Stimulated activated CD8-positive, alpha-beta memory T cell treated with anti-CD3 and anti-CD28 coated beads, Interleukin-2, amount 100 ng/mL, for 48 hours (primary cell): ENCODE measurements at places on chromosomes 7 and 10.

GRCh38 chr10:98694014-98694413 lies 247.3 kb upstream of the HPS1 start:
- no peak for DNase-seq

DNA sequence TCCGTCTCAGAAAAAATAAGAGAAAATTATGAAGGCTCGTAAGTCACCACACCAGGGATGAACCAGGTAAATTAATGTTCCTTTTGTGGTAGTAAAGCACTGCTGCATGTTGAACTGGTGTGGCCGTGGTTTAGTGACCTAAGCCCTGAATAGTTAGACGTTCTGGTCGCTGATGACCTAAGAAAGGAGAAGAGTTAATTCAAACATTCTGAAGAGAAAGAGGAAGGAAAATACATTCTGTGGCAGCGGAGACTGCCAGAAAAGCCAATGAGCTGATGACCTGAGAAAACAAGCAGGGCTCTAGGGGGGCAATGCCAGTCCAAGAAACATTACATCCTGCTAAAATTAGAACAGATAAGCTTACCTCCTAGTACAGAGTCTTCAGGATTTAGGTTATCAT lies 17.5 kb downstream of the DNAJC9 start:
- no peak for DNase-seq

GRCh38 chr7:108614896-108615295 lies 45.2 kb downstream of the DNAJB9 start:
- no peak for DNase-seq

- no peak for DNase-seq
Measured at GRCh38 chr7:151426904-151427704, 12.8 kb downstream of the CRYGN start.

DNA sequence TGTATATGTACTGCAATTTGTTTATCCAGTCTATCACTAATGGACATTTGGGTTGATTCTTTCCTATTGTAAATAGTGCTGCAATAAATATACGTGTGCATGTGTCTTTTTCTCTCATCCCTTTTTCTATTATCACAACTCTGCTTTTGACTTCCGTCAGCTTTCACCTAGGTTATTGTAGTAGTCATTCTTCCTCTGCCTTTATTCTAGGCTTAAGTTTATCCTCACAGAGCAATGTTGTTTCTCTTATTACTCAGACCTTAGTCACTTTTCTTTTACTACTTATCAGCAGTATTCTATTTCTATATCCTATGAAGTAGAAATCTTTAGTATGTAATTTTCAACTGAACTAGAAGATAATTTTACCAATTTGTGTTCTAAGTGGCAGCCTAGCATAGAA lies 175.3 kb upstream of the SEMA3E start:
- no peak for DNase-seq

GRCh38 chr7:158025686-158026600 lies 561.7 kb downstream of the PTPRN2 start:
- no peak for DNase-seq

DNA sequence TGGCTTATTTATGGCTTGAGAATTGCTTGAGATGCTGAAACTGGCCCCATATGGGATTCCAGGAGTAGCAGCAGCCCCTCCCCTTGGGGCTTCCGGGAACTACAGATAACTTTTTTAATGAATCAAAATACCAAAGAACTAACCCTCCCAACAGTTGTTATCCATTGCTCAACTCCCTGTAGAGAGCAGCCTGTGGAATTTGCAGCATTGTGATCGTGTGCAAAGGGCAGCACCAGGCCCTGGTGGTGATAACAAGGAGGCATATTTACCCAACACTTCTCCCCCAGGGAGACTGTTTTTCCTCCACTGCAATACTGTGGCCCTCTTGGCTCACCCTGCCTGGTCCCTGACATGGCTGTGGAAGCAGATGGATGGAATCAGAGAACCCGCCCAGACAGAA lies 196.2 kb downstream of the PLXNA4 start:
- DNase-seq = no peak

GRCh38 chr7:122013065-122013464 lies 131.0 kb downstream of the AASS start:
- no peak for DNase-seq

- no peak for DNase-seq
Measured at GRCh38 chr7:78794101-78794500, 659.4 kb downstream of the MAGI2 start.

- no peak for DNase-seq
Measured at GRCh38 chr10:15253951-15254807, 85.7 kb upstream of the NMT2 start.

DNA sequence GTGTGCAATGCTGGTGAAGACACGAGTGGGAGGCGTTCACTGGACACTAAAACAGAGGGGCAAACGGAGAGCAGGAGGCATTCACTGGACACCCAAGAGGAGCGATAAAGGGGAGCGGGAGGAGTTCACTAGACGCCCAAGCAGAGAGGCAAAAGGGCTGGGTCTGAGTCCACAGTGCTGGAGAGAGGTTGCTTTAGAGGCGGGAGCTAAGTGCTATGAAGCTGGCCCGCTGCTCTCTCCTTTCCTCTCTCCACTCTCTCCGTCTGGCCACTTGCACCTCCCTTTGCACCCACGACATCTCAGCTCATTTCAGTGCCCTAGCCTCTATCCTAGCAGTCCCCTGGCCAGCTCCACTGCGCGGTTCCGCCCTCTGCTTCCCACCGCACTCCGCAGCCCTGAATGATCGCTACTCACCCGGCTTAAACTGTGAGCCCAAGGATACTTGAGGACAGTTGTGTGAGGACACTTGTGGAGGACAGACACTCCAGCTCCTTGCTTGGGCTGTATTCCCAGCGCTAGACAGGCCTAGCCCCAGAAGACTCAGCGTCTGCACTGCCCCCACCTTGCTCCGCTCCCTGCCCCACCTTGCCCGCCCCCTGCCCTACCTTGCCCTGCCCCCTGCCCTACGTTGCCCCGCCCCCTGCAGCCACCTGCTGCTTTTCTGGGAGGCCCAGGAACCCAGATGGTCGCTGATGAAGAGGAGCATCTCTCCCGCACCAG lies 78.8 kb upstream of the CPXM2 start:
- no peak for DNase-seq

GRCh38 chr10:90032519-90032918 lies 331.1 kb downstream of the KIF20B start:
- no peak for DNase-seq

DNA sequence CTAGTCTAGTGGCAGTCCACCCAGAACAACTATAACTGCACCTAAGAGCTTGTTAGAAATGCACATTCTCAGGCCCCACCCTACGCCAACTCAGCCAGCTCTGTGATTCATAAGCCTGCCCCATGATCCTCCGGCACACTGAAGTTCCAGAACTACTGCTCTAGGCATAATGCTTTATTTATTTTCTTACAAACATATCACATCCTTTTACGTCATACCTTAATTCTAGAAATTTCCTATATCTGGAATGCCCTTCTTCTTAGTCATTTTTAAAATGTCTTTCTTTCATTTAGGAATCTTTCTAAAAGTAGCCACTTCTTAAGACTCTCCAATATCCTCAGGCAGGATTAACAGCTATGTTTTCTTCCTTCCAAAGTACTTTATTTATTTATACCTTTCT lies 480.1 kb downstream of the INHBA start:
- no peak for DNase-seq

DNA sequence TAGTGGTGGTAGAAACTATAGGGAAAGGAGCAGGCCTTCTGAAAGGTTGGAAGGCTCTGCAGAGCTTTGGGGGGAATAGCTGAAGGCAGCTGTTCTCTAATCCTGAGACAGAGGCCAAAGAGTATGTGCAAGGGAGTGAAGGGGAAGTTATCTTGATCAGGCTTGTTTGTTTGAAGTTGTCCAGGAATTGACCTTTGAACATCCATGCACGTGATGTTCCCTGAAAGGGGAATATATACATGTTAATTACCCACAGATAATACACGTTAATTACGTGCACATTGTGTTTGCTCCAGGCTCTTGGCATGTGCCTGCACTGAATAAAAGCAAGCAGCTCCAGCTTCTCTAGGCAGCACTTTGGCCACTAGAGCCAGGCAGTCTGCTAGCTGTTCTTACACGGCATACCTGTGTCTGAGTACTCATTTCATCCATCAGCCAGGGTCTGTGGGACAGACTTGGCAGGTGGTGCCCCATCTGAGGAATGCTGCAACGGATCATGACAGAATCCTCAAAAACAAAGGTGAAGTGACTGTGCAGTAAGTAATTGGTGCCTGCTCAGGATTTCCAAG lies 18.0 kb upstream of the STARD3NL start:
- no peak for DNase-seq

GRCh38 chr7:132622081-132622480 lies 45.8 kb upstream of the PLXNA4 start:
- no peak for DNase-seq

GRCh38 chr10:11677480-11677879 lies 64.7 kb upstream of the ECHDC3 start:
- DNase-seq = no peak

GRCh38 chr10:78464118-78464855 lies 430.6 kb downstream of the RPS24 start:
- no peak for DNase-seq

DNA sequence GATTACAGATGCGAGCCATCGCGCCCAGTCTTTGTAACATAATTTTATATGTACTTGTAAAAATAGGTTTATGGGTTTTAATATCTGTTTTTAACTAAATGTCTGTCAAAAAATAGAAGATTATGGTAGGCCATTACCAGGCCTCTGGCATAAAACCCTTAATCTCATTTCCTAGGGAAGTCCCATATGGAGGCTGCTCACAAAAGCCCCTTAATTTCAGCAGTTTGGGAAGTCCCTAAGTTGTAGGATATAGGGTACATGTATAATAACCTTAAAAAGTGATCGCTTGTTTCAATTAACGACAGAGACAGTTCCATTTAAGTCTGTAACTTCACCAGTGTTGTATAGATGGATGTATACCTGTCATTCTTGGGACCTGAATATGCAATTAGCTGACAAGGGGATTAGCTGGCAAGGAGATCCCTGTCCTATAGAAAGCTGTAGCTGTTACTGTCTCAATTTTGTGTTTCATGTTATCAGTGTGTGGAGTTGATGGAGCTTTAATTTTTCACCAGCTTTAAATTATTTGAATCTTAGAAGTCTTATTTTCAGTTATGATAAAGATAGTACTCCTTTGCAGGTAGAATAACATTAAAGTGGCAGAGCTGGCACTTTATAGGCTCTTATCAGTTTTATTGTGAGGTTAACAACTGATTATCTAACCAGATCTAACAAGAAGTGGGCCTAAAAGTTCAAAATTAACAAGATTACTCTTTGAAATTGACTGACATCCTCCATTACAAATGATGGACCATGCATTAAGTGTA lies 10.5 kb downstream of the TRIM24 start:
- DNase-seq = no peak

- DNase-seq = no peak
Measured at GRCh38 chr7:109529712-109530111, 960.0 kb downstream of the DNAJB9 start.

- DNase-seq = peak; percentile 11
Measured at GRCh38 chr7:45921699-45922519, 837 bp upstream of the IGFBP3 start.

DNA sequence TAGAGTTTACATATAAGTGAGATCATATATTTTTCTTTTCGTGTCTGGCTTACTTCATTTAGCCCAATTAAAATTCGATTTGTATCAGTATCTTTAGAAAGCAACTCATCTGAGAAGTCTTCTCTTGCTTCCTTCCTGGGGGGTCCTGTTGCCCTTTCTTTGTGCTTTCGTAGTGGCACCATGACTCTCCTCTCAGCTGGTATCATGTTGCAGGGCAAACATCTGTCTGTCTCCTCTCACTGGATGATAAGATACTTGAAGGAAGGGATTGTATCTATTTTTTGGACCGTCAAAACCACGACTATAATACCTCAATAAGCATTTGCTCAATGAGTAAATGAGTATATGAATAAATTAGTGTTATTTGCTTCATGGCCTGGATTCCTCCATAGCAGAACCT lies 382.5 kb upstream of the SORCS1 start:
- DNase-seq = no peak

DNA sequence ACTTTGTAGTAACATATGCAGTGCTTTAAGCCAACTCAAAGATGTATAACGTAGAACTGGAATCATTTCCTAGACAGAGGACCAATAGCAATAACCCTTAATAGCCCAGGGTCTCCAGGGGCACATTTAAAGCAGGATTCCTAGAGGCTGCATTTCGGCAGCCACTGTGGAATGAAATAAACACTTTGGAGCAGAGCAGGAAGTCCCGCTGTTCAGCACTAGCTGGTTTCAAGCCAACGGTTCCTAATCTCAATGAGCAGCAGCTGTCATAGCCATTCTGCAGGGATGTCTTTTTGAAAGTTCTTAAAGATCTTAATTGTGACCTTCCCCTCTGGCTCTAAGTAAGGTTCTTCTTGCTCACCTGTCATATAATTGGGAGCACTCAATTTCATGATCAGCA lies 18.4 kb upstream of the MACROH2A2 start:
- no peak for DNase-seq

GRCh38 chr7:262251-262572 lies 27.8 kb upstream of the FOXL3 start:
- no peak for DNase-seq

DNA sequence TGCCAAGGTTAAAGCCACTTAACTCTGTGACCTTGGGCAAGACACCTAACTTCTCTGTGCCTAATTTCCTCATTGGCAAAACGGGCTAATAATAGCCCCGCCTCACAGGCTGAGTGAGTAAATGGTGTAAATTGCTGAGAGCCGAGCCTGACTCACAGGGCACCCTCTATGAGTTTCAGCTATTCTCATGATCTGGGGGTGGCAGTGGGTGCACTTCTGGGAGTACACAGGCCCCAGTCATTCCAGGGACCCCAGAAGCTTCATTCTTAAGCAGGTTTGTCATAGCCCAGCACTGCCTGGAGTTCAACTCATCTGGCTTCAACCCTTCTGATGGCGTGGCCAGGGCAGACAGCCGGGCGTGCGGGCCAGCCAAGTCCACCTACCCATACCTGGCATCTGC lies 137.2 kb downstream of the GRID1 start:
- no peak for DNase-seq

- DNase-seq = no peak
Measured at GRCh38 chr10:49228677-49229076, 40.5 kb upstream of the TMEM273 start.

- DNase-seq = no peak
Measured at GRCh38 chr10:119597405-119598186, 832 bp upstream of the TIAL1 start.

DNA sequence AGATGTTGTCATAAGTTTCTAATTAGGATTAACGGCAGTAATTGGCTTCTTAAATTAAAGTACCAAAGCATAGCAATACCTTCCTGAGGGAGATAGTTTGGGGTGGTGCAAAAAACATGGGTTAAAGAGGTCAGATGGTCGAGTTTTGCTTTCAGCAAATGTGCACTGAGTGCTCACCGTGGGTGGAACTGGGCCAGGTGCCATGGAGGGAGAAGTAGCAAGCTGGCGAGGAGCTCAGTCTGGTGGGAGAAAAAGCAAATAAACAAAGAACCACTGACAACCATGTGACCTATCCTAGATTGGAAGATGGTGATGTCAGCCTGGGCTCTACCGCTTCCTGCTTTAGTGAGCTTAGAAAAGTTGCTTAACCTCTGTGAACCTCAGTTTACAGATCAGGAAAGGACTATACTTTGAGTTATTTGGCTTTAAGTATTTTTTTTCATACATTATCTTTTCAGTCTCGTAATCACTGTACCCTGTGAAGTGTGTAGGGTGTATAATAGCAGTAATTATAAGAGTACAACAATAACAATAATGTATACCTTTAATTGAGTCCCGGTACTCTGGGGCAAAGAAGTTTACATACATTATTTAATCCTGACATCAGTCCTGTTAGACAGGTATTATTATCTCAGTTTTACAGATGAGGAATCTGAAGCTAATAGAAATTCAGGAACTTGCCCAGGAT lies 69.0 kb upstream of the PDCD4 start:
- DNase-seq = no peak

- no peak for DNase-seq
Measured at GRCh38 chr10:75302029-75302428, 66.3 kb upstream of the COMTD1 start.
